Stimulated activated CD8-positive, alpha-beta memory T cell treated with anti-CD3 and anti-CD28 coated beads, Interleukin-4, amount 100 ng/mL, for 24 hours (primary cell): ENCODE measurements at places on chromosomes 6 and 20.

GRCh38 chr6:157685596-157686280 lies 137.3 kb upstream of the SNX9 start:
- no peak for DNase-seq

DNA sequence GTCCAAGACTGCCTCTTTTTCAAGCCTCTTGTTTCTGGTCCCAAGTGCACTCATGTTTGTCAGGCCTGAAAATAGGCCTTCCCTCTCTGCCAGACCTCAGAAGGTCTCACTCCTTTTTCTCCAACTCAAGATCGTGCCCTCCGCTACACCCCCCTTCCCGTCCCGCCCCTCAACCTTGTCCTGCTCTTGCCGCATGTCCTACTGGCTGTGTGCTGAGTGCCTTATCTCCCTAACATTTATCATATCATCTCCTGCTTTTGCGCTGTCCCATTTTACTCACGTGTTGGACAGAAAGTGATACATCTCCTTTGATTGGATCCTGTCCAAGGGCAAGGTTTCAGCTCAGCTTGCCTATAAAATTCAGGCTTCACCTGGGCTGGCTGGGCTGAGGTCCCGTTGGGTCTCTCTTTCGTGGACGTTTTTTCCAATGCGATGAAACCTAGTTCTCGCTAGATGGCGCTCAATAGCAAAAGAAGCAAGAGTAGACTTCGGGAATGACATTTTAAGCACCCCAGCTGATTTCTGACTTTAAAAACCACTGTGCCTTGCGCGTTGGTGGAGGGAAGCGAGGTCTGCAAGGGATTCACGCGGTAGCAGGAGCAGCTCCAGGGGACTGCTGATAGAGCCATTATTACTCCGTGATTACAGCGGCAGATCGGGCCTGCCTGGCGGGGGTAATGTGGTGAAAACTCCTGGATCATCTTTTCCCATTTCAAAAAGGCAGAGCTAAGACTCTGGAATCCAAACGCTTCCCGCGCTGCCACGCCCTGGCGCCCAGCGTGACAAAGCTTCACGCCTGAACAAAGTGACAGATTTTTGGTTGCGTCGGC lies 137.6 kb downstream of the IMPG1 start:
- no peak for DNase-seq

DNA sequence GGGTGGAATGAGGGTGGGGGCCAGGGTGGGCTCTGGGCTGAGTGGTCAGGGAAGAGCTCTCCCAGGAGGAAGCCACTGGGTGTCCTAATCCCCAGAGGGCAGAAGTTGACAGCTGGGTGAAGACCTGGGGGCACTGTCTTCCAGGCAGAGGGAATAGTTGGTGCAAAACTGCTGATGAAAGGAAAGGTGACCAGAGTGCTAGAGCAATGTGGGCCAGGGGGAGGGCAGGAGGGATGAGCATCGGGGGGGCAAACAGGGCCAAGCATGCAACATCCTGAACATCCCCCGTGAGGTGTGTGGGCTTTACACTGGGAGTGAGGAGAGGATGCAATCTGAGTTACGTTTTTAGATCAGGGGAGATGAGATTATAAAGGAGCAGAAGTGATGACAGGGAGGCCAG lies 97.8 kb downstream of the NOL4L start:
- no peak for DNase-seq

- DNase-seq, result no peak
Observed at GRCh38 chr20:54148947-54149764, 24.6 kb downstream of the CYP24A1 start.

- no peak for DNase-seq
Observed at GRCh38 chr20:40441771-40442170, 247.3 kb downstream of the MAFB start.

GRCh38 chr6:24655215-24655614 lies 9.2 kb upstream of the KIAA0319 start:
- no peak for DNase-seq

GRCh38 chr6:153618371-153619322 lies 420.4 kb upstream of the OPRM1 start:
- DNase-seq, result no peak

DNA sequence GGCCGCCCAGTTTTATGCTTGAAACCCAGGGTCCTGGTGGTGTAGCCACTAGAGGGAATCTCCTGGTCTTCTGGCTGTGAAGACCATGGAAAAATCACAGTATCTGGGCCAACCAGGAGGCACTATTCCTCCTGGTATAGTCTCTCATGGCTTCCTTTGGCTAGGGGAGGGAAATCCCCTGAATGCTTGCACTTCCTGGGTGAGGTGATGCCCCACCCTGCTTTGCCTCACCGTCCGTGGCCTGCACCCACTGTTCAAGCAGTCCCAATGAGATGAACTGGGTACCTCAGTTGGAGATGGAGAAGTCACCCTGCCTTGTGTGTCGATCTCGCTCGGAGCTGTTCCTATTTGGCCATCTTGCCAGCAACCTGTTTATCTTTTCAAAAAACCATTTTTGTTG lies 10.1 kb upstream of the ZNF337 start:
- DNase-seq, result no peak

DNA sequence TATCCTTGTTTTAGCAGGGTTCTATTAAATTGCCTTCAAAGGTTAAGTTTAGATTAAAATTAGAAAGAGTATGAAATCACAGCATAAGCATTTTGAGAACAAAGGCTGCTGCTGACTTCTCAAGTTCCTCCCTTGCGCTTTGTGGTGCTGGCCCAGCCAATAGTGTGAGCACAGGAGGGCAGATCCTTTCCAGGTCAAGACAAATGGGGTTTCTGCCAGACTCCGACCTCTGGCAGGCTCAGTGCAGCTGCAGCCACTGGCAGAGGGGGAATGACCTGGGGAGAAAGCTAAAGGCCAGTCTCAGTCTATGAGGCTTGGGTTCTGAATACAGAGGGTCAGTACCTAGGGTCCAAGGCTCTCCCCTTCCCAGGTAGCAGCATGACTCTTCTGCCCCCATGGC lies 27.0 kb downstream of the CLIC5 start:
- DNase-seq, result no peak

DNA sequence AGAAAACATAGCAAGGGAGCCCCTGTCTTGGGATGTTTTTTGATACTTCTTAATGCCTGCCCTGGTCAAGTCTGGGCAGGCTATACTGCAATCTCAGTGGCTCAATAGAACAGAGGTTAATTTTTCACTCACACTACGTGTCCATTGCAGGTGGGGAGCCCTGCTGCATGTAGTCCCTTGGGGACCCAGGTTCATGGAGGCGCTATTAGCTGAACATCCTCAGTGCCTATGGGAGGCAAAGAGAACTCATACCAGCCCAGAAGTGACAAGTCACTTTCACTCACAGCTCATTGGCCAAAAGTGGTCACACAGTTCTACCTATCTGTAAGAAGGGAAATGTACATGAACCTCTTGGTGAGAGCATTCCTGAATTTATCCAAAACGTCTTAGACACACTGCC lies 23.2 kb downstream of the CGA start:
- DNase-seq, result no peak

DNA sequence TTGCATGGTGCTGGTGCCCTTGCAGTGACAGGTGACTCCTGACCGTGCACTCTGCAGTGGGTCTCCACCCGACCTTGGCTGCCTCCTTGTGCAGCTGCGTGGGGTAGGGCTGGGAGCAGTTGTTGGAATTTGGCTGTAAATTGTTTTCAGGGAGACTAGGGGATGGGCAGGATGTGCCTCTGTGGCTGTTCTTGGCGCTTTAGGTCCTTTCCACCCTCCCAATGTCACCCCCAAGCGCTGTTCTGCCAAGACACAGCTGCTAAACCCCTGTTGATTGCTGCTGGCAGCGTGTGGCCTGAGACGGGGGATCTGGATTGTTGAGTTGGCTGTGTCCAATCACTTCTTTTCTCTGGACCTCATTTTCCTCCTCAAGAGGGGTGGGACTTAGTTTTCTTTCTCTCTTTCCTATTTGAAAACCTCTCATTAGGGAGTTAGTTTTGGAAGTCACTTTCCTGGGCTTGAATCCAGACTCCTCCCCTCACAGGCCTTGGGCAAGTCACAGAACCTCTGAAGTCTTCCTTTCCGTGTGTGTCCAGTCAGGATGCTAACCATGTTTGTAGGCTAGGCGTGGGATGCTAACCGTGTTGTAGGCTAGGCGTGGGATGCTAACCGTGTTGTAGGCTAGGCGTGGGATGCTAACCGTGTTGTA lies 8.5 kb downstream of the IGF2R start:
- DNase-seq, result no peak

DNA sequence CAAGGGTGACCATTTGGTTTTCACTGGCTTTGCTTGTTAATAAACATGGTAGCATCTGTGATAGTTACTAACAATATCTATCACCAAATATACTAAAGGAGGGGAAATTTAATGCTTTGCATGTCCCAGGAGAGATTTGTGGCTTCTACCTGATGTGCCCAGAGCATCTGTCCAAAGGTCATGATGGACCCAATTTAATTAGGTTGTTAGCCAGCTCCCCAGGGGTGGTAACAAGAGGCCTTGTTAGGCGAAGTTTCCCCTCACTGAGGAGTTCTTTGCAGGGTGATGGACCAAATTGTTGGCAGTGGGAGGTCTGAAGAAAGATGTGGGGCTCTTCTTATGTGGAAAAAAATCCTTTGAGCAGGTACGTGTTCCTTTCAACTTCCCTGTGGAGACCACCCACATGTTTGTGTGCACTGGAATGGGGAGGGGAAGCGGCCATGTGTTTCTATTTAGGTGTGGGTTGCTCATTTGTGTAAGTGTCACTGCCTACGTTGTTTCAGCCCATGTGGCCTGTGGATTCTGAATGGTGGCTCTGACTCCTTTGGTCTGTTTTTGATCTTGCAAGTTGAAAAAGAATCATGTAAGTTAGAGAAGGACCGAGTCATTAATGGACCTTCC lies 137.6 kb downstream of the CLIC5 start:
- DNase-seq, result no peak

GRCh38 chr6:17628873-17629272 lies 28.8 kb downstream of the FAM8A1 start:
- no peak for DNase-seq

GRCh38 chr6:118187568-118188164 lies 280.6 kb downstream of the SLC35F1 start:
- DNase-seq, result no peak

DNA sequence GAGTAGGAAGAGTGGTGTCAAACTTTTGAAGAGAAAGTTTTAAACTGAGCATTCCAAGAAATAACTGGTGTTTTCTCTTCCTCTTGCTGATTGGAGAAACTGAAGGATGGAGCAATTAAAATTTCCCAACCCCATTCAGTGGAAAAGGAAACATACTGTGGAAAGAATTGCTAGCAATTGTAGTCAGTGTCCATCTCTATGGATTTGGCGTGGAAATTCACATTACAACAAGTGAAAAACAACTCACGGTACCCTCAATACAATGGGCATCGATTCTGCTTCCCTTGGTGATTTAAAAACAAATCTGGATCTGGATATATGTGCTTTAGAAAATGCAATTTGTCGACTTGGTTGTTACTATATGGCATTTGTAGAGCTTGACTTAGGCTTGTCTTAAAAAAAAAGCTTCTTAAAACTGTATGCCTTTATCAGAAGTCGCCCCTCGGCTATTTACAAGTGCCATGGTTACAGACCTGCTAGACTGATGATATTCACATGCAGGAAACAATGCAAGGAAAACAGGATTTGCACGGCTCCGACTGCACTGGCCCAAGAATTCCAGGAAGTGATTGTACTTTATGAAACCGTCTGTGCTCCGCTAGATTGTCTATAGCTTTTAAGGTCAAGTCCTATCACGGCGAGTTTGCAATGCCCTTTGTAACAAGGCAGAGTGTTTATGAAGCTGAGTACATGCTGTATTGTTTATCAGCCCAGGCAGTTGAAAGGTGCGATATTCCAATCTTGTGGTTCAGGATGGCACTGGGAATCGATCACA lies 131.7 kb upstream of the PHACTR1 start:
- DNase-seq, result no peak

GRCh38 chr20:61106438-61106837 lies 145.6 kb upstream of the CDH4 start:
- no peak for DNase-seq

DNA sequence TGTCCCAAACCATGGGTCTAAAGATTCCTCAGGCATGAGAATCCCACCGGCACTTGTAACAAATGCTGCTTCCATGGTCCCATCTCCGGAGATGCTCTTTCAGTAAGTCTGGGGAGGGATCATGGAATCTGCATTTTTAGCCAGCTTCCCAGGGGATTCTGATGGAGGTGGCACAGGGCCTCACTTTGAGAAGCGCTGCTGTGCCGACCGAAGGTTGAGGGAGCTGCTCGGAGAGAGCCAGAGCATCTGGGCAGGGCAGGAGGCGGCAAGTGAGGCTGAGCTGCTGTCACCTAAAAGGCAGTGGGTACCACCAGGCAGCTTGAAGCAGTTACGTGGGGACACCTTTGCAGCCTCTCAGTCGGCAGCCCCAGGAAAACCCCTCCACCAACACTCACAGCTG lies 100.2 kb upstream of the CDYL start:
- DNase-seq, result no peak

- no peak for DNase-seq
Observed at GRCh38 chr6:53805725-53806124, 10.9 kb downstream of the LRRC1 start.

- DNase-seq, result no peak
Observed at GRCh38 chr20:56391596-56392131, 351 bp downstream of the AURKA start.

- no peak for DNase-seq
Observed at GRCh38 chr20:10133532-10133931, 85.1 kb upstream of the SNAP25 start.

DNA sequence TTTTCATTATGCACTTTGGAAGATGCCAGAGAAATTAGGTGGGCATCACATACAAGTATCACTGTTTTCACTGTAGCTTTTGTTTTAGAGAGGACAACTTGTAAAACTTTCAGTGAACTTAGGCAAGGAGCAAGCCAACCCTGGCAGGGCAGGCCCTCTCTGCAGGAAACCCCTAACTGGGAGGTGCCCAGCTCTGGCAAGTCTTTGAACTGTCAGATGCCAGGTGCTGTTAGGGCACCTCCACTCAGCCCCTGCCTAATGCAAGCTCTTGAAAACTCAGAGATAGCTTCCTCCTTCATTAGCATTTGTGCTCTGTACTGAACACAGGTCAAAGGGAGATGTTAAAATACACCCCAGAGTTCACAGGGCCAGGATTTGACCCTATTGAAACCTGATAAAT lies 774.2 kb upstream of the FLRT3 start:
- DNase-seq, result no peak

DNA sequence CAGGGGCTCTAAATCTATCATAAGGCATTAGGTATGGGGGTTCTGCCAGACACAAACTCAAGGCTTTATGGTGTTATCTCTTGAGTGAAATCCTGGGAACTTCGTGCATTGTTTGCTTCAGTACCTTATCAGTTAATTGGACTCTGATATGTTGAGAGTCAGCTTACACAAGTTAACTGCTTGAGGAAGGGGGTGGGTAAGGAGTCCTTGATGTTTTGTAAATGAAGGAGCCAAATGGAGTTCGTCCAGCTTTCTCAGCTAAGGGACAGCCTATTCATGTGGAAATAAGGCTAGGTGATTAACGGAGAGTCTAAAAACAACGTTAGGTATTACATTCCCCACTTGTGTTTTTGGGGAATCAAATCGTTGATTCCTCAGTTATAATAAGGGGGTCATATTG lies 157.4 kb downstream of the TRIM27 start:
- no peak for DNase-seq

- DNase-seq, result no peak
Observed at GRCh38 chr6:166655713-166656229, 28.7 kb upstream of the RPS6KA2 start.

- no peak for DNase-seq
Observed at GRCh38 chr20:35942243-35942642, 12.1 kb downstream of the SCAND1 start.
